Tibial nerve (tissue), 4 donors: ENCODE measurements at places on chromosomes 1 and 21. TPM values are rescaled to one million over a fixed set of nuclear protein-coding genes. Genes with fewer than 3 reads are reported as not detected.

DNA sequence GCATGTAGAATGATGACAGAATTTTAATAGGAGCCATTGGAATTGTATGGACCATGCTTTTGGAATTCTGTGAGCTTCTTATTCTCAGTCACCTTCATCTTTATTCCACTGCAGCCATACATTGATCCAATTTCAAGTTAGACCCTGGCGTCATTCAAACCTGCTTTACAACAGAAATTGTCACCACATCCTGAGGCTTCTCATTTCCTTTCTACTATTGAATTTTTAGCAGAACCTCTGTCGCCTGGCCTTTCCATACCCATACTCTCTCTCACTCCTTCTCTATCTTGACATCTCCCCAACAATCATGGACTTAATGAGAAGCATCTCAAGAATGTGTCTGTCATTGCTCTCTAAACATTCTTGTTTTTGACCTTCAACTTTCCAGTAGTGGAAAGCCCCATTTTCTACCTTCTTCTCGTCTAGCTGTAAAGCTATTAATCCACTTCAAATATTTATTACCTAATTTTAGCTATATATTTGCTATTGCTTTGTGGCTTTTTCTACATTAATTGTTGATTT lies 74.1 kb downstream of the CRB1 start:
- DNase-seq, result no peak

DNA sequence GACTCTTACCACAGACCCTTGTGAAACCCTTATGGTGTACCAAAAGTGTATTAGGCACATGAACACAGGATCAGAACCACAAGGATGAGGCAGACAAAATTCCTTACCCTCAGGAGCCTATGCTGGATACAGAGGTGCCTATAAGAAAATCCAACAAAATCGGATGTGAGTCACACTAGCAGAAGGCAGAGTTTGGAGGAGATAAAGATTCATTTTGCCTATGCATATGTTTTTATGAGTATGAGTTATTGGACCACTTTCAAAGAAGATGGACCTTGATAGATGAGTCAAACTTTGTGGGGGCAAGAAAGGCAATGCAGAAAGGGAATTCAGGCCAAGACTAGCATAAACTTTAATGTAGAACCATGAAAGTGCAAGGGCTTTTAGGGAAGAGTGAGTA lies 17.0 kb downstream of the CAMK1G start:
- no peak for DNase-seq

DNA sequence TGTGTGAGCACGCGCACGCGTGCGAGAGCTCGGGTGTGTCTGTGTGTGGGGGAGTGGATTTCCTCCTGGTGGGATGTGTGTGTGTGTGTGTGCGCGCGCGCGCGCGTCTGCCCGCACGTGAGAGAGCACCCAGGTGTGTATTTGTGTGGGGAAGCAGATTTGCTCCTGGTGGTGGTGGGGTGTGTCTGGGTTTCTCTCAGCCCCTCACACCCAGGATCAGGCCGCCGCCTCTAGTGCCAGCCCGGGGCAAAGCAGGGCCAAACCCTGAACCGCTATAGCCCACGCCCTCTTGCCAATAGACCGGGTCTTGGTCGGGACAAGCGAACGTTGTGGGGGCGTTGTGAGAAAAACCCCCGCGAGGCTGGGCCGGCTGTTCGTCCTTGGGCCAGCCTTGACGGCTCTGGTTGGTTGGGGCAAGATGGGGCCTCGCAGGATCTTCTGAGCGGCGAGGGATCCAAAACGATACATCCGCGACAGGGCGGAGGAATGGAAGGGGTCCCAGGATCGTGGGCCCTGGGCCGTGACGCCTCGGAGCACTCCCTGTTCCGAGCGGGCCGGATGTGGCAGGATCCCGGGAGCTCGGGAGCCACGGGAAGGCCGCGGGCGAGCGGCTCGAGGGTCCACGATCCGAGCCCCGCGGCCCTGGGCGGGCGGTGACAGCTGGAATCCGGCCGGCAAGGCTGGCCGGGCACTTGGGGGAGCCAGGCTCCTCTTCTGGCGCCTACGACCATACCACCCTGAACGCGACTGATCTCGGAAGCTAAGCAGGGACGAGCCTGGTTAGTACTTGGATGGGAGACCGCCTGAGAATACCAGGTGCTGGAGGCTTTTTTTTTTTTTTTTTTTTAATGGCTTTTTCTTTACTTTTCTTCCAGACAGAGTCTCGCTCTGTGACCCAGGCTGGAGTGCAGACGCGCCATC lies 68.2 kb downstream of the RNF187 start:
- DNase-seq, result no peak

DNA sequence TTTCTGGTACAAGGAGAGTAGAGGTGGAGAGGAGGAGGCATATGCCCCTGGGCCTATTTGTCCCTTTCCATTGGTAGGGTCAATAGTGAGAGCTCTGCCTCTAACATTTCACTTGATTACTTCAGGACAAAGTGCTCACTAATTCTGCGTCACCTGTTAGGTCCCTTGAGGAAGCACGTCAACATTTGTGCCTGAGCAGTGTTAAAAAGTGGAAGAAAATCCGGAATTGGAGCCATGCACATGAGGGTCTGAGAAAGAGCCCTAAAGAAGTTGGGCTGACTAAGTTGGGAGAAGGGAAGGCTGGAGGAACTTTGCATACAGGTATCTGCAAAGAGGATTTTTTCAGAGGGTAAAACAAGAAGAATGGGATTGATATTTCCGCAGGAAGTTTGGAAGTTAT lies 1.9 kb downstream of the SLC25A44 start:
- no peak for DNase-seq

DNA sequence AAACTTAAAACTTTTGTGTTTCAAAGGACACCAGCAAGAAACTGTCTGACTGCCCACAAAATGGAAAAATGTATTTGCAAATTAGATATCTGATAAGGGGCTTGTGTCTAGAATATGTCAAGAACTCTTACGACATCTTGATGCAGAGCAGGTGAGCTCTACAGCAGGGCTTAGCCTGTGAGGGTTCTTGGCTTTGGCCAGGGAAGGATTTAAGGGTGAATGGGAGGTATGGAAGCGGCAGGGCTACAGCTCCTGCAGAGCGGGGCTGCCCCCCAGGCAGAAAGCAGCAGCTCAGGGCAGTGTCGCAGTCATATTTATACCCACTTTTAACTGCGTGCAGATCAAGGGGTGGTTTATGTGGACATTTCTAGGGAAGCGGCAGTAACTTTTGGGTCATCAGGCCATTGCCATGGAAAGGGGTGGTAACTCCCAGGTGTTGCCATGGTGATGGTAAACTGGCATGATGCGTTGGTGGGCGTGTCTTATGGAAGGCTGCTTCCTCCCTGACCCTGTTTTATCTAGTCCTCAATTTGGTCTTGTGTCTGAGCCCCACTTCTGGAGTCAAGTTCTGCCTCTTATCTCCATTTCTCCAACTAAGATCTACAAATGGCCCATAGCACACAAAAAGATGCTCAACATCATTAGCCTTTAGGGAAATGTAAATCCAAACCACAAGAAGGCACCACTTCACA lies 23.2 kb downstream of the MORN1 start:
- no peak for DNase-seq

DNA sequence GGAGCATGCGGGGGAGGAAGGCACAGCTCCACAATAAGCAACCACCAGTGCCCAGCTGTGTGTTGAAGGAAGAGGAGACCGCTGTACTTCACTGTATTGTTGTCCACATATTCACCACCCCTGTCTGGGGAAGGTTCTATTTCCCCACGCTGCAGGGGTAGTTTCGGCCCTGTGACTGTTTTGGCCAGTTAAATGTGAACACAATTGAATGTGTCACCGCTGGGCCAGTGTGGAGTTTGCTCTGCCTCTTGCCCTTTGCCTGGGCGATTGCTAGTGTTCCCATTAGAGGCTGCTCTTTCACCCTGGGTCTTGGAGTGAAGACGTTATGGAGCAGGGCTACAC lies 32.6 kb downstream of the UBE4B start:
- DNase-seq, result no peak

DNA sequence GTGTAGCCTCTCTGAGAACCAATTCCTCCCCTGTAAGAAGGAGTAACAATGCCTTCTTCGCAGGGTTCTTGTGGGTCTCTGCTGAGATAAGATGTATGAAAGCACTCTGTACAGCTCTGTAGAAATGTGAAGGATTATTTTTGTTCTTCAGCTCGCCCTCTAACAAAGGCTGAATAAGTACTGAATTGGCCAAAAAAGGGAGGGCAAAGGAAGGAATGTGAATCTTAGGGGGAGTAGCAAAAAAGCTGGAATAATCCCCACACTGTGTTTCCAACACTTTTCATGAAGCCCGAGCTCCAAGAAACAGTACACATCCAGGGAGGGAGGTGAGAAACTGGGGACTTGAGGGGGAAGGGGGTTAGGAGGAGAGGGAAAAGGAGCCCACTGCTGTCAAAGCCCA lies 14.0 kb upstream of the SLC41A1 start:
- DNase-seq, result no peak

DNA sequence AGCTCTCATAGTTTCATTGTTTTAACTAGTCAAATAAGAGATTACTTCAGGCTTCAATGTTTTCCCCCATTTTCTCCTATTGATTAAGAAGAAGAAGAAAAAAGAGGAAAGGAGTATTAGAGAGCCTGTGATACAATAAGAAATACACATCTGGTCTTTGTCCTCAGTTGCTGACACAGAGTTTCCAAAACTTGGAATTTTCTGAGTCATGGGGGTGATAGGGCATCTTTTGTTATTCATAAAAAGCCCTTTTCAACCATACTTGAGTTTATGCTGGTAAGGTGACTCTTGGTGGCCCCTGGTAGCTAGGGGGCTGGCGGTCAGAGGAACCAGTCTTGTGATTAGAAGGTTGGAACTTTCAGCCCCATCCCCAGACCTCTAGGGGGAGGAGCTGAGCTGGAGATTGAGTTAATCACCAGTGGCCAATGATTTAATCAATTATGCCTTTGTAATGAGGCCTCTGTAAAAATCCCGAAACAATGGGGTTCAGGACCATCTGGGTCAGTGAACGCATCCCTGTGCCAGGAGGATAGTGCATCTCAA lies 28.9 kb upstream of the KLF18 start:
- no peak for DNase-seq

DNA sequence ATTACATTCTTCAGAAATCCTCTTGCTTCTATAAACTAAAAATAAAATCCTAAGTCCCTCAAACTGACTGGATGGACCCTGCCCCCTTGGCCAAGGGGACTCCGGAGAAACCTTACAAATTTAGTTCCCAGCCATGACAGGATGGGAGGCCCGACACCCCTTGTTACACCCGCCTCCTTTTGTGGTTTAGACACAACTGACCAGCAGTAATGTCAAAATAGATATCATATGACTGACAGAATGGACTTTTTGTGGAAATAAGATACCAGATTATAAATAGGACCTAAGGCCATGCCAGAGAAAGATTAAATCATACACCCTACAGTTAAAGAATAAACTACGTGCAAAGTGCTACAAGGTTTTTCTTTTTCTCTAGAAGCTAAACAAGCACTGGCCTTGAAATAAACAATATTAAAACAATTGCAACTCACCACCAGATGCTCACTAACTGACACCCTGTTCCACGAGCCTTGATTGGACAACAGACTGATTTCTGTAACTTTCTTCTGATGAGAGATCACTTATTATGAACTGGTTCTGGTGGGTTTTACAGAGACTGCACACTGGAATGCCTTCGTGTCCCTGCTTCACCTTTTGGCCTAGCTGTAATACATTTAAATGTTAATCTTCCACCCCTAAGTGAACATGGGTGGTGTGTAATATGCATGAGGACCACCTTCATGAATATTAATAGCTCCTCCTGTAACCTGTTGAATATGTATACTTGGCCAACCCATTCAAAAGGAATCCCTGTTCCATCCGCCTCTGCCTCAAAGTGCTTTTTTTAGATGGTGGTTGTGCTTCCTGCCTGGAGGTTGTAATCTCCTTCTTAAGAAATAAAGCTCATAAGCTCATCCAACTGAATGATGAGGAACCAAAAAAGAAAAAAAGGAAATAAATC lies 99.6 kb downstream of the ODF2L start:
- no peak for DNase-seq

- peak; percentile 66 for DNase-seq
Measured at GRCh38 chr1:165383067-165383466, 26.6 kb upstream of the LMX1A start.

GRCh38 chr1:20250340-20250989 lies 40.2 kb upstream of the VWA5B1 start:
- no peak for DNase-seq

DNA sequence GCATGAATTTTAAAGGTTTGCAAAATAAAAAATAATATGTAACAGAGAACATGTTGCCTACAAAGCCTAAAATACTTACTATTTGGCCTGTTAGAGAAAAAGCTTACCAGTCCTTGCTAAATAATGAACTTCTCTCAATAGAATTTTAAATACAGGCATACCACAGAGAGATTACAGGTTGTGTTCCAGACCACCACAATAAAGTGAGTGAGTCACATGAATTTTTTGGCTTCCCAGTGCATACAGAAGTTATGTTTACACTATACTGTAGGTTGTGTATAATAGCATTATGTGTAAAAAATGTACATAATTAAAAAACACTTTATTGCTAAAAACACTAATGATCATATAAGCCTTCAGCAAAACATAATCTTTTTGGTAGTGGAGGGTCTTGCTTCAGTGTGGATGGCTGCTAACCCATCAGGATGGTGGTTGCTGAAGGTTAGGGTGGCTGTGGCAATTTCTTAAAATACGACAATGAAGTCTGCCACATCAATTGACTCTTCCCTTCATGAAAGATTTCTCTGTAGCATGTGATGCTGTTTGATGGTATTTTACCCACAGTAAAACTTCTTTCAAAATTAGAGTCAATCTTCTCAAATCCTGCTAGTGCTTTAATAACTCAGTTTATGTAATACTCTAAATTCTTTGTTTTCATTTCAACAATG lies 48.6 kb downstream of the SCYL3 start:
- no peak for DNase-seq

DNA sequence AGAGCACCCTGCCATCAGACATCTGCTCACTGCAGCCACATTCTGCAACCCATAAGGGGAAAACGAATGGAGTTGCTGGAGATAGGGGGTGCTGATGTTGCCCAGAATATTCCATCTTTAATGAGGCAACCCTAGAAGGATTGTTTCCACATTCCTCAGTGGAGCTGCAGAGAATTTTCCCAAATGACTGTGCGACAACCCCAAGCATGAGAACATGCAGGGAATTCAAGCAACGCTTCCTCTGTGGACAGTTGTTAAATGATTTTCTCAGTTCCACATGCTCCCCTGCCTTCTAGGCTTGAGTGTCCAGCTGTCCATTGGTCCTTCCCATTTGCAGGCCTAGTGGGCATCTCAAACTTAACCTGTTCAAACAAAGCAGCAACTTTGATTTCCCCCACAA lies 20.5 kb upstream of the UBL4B start:
- DNase-seq, result no peak

TBX19 gene
- total RNA-seq, result 2.9 TPM

ZBTB40 gene
- total RNA-seq, result 17.8 TPM

FMO1 gene
- 0.44 TPM for total RNA-seq

CELA3A gene
- total RNA-seq, result 60.6 TPM

FCGR3B gene
- not detected for total RNA-seq

SCNM1 gene
- 32.4 TPM for total RNA-seq

CNR2 gene
- not detected for total RNA-seq

GUCA2B gene
- total RNA-seq, result not detected
